ENCODE measurements at places on chromosomes 5 and 9.
A peak's percentile ranks its signal among the peaks of the same experiment; 100 is the strongest.

- no peak for DNase-seq
Measured at GRCh38 chr5:142833517-142834449, 63.6 kb downstream of the ARHGAP26 start.

- DNase-seq, result no peak
Measured at GRCh38 chr5:158744226-158744625, 355.5 kb downstream of the EBF1 start.

- DNase-seq, result no peak
Measured at GRCh38 chr5:45639040-45639439, 57.1 kb downstream of the HCN1 start.

GRCh38 chr5:83957188-83957587 is 236.5 kb upstream of the HAPLN1 start:
- no peak for DNase-seq

DNA sequence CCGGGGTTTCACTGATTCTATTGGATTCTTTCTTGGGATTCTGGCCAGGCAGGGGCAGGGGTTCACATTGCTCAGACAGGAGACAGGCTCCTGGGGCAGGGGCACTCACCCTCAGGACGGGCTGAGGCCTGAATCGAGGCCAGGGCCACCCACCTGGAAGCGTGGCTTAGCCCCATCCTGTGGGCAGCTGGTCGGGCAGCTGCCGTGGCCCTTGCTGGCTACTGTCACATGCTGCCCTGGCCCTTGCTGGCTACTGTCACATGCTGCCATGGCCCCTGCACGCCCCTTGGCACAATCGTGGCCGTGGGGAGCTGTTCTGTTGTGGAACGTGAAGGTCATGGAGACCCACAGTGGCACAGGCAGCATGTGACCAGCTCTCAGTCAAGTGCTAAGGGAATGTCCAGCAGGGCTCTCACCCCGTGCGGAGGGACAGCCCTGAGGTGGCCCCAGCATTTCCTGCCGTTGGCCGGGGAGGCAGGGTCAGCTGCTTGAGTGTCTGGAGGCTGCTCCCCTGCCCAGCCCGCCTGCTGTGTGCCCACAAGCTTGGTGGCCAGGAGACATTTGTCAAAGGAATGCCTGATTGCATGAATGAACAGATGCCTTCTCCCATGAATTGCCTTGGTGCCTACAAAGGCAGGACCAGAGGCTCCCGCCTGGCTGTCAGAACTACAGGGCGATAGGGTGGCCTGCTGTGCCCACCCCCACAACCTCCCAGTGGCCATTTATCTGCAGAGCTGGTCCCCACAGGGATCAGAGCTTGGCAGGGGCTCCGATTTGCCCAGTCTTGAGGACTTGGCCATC is 16.9 kb upstream of the TMEM250 start:
- no peak for DNase-seq

DNA sequence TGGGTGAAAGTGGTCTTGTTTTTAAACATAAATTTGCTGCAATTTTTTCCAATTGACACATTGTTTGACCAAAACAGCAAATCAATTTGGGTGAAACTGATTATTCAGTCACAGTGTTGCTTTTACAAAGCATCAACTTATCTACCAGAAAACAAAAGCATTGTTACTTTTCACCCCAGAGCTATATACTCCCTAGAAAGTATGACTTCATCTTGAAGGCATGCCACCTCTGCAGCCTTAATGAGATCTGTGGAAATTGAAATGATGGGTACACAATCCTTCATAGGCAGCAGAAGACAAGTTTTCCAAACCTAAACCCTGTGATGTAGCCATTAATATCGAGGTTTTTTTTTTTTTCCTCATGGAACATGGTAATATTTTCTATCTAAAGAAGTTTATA is 615.9 kb downstream of the CHSY3 start:
- no peak for DNase-seq

GRCh38 chr9:133725886-133726285 is 12.3 kb downstream of the SARDH start:
- no peak for DNase-seq

- peak; percentile 1 for DNase-seq
Measured at GRCh38 chr5:1521671-1522600, 1.8 kb downstream of the LPCAT1 start.

Measured in activated T-helper 1 cell treated with anti-CD3 and anti-CD28 coated beads, Interleukin-2, amount 50 U/mL, for 16 hours (primary cell).